ENCODE measurements at places on chromosomes 2 and 18.
A peak's percentile ranks its signal among the peaks of the same experiment; 100 is the strongest.

- DNase-seq, result no peak
These were observed 105.1 kb upstream of the GALNT5 start for GRCh38 chr2:157152362-157152761.

DNA sequence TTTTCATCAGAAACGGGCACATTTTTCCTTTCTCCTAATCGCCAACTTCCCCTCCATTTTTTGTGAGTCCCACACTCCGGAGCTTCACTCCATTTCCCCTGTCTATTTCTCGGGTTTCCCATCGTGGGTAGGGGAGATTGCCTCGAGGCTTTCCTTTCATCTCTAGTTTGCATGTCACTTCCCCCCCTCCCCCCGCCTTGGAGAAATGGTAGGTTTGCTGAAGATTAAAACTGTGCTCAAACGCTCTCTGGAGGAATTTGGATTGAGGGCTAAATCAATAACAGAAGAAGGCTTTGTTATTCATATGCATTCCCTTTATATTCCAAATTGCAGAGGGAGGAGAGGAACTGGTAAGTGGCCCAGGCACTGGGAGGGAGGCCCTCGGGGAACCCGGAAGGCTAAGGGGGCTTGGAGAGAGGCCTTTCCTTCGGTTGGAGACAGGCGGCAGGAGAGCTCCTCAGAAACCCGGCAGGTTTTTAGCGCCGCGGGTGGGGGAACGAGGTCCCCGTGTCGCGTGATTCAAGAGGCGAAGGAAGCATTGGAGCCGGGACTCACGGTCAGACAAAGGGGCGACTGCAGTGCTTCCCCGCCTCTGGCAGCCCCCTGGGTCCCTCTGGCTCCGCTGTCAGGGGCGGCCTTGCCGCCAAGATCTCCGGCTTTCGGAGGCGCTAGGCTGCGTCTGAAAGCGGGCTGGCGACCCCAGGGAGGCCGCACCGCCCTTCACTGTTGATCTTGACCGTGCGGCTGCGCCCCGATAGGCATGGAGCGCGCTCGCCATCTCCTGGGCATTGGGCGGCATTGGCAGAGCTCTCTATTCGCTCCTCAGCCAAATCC lies 2.4 kb upstream of the HOXD12 start:
- peak; percentile 44 for DNase-seq

- no peak for DNase-seq
These were observed 60.6 kb downstream of the CCDC74A start for GRCh38 chr2:131588152-131588873.

- DNase-seq, result no peak
These were observed 10.3 kb downstream of the STAMBP start for GRCh38 chr2:73838889-73839534.

GRCh38 chr2:223488814-223489213 lies 113.3 kb downstream of the SCG2 start:
- no peak for DNase-seq

DNA sequence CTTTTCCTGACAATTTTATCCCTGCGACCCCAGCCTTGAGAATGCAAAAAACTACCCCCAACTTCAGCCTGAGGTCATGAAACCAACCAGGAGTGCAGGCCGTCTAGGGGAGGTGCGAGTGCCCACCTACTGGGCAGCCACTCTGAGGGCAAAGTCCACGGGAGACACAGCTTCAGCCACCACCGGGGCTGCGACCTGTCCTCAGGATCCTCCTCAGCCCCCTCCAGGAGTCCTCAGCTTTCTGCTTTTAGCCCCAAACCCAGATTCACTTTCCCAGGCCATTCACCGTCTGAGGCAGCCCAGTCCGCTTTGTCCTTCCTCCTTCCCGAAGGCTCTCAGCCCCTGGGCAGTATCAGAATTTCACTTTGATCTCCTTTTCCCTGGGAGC lies 210.2 kb upstream of the TNP1 start:
- no peak for DNase-seq

DNA sequence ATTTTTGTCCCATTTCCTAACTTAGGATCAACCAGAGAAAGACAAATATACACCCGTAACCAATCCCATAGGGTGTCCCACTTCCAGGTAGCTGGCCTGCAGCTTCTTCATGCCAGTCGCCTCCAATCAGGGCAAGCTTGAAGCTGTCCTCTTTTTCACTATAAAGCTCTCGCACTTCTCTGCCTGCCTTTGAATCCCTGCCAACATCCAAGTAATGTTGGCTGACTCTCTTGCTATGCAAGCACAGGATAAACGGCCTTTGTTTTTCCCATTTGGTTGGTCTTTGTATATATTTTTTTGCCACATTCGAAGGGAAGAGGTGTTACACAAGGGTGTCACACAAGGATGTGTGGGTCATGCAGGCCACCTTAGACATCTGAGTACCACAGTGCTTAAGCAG lies 388.8 kb downstream of the CBLN2 start:
- no peak for DNase-seq

DNA sequence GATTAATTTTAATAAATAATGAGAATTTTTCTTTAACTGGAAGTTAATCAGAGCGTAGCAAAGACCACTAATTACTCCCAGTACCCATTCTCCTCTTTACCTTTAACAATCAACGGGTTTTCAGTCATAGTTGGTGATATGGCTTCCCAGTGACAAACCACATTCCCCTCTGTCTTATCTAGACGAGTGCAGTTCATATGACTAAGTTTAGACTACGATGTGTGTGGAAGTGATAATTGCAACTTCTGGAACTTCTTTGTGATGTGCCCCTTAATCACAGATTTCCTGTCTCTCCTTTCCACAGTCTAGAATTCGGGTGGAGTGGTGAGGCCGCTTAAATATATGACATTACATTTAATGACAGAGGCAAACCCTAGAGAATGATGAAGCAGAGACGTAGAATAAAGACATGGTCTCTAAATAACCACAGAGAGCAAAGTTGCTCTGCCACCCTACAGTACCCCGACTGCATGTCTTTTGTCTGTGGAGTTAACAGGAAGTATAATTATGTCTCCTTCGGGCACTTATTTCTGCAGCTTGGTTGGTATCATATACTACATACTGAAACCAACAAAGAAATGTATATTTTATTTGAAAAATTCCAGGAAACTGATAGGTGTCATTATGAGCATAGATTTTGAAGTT lies 693.3 kb upstream of the CDH7 start:
- DNase-seq, result no peak

DNA sequence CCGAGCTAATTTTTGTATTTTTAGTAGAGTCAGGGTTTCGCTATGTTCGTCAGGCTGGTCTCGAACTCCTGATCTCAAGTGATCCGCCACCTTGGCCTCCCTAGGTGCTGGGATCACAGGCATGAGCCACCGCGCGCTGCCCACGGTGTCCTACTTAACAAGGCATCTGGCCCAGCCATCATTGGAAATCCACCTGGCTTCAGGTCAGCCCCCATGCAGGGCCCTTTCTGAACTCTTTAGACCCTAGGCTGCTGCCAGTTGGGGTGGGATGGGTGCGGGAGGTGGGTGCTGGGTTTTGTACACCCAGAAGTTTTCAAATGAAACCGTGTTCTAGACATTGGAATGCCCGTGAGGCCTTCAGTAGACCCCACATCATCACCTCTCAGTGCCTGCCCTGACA lies 26.6 kb upstream of the NT5DC4 start:
- no peak for DNase-seq

GRCh38 chr2:37449761-37450296 lies 105.4 kb downstream of the QPCT start:
- no peak for DNase-seq

GRCh38 chr2:60992985-60993392 lies 24.5 kb upstream of the PEX13 start:
- DNase-seq, result no peak

DNA sequence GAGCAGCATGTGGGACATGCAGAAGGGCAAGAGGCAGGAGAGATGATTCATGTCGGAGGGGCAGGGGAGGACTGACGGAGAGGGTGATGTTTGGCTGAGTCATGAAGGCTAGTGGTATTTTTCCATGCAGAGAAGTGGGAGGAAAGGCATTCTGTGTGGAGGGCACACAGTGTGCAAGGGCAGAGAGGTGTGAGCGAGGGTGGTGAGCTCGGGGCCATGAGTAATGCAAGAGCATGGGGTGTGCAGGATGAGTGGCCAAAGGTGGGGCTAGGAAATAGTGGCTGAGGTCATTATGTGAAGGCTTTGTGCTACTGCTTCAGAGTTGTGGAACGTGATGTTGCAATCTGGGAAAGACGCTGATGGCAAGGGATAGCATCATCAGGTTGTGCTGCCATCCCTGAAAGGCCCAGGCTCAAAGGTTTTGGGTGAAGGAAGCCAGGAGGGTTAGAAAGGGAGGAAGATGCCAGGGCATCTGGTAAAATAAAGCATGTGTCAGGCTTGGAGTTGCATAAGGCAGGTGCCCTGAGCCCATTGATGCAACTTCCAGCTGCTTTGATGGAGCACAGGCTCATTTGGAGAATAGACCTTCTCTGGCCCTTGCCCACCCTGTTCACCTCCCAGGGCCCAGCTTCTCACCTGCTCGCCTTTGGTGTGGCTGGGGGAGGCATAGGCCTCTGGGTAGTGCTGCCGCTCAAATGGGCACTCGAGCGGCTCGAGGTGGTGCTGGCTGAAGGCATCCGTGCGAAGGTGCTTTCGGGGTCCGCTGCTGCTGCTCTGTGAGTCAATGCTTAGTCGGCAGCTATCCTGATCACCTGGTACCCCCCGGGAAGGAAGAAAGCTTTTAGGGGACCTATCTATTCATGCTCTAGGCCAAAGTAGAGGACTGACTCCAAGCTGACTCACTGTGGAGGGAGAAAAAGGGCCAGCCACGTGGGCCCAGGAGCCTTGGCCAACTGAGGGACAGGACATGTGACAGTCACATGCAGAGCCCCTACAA lies 37.5 kb downstream of the PAX8 start:
- DNase-seq, result no peak

DNA sequence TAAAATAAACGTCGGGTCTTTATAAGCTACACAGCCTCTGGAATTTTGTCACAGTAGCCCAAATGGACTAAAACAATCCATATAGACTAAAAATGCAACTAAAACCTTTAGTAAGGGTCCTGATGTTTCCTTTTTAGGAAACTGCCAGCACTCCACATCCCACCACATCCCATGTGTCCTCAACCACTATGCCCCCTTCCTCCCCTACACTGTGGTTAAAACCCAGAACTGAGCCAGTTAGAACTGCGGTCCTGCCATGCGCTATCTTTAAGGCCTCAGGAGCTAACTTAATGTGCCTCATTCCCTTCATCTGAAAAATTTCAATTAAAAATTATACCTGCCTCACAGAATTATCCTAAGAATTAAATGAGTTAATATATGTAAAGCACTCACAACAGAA lies 41.1 kb downstream of the ACVR1 start:
- no peak for DNase-seq

DNA sequence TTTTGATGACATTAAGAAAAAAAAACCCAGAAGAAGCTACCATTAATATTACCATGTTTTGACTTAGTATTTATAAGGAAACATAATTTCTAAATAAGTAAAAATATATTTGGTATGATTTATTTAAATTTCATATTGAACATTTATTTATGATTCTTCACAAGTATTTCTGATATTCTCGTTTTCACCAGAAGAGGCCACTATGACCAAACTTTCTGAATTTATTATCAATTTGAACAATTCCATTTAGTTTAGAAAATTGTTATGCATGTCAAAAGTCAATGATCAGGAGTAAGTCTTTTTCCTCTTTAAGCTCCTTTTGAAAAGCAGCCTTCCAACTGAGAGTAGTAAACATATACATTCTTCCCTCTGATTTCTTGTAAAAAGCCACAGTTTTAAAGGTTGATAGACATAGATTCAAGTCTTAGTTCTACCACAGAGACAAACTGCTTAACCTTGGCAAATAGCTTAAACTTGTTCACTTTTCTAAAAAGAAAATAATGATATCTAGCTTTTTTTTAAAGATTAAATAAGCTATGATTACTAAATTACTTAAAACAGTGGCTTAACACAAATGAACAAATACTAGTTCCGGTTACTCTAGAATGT lies 329.9 kb downstream of the TRIB2 start:
- DNase-seq, result no peak

DNA sequence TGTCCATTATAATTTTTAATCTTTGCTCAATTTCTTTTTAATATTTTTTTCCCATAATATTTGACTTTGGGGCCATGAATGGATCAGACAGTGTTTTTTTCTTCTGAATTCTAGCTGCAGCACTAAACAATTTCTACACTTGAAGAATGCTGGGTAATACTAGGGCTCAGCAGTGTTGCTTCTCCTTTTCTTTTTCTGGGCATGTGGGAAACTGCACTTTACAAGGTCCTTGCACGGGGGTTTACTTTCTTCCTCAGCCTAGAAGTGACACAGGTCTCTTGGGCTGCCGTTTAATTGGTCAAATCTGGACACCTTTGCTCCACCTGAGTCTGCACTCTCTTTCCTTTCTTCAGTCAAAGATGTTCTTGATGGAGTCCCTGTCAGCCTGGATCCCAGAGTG lies 135.4 kb upstream of the APCDD1 start:
- no peak for DNase-seq

DNA sequence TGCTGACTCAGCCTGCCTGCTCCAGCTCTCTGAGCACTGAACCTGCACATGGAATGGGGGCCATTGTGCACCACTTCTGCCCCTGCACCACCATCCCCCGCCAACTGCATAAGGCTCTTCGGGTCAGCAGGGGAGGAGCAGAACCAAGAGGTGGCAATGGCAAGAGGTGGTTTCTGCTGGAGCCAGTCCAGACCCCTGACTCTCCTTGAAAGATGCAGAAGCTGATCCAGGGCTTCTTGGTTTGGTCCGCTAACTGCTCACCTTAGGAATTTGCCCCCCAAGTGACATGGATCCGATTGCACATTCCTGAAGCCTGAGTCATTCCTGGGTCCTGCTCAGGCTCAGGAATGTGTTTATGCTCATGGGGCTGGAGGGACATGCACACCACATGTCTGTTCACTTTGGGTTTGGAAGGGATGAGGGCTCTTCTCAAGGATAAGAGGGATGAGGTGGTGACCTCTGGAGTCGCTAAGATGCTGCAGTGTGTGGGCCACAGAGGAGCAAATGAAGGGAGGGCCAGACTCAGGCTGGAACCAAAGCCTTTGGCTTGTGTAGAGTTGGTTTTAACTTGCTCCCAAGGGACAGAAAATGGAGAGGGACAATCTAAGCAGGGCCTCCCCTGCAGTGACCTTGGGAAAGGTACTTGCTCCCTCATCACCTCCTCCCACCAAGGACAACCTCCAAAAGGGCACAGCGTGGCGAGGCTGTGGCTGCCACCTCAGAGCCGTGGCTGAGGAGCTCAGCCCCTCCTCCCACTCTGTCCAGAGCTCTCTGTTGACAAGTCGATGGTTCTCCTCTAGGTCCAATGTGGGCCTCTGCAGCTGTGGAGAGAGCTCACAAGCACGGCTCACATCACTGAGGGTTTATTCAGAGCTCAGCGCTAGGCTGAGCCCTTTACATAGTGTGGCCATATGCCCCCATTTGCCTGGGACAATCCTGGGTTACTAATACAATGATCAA lies 66.2 kb downstream of the HS1BP3 start:
- DNase-seq, result no peak

Measured in stimulated activated CD4-positive, alpha-beta T cell treated with anti-CD3 and anti-CD28 coated beads, Interleukin-15, amount 100 ng/mL, for 1 hour (primary cell).